ENCODE measurements at places on chromosomes 7 and 10. TPM values are rescaled to one million over a fixed set of nuclear protein-coding genes. Genes with fewer than 3 reads are reported as not detected.

DNA sequence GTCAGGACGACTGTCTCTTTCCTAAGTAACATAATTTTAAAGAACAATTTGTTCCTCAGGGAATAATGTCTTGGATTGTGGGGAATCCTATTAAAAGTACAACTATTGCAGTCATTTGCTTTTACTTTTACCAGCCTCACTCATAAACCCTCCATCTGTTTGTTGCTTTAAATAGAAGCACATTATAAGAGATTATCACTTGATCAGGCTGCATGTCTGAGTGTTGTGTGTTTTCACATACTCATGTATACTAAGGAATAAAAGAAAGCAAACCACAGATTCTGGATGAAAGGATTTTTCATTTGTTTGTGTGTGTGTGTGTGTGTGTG, 1077.8 kb downstream of the KCNMA1 start:
- DNase-seq, result no peak

DNA sequence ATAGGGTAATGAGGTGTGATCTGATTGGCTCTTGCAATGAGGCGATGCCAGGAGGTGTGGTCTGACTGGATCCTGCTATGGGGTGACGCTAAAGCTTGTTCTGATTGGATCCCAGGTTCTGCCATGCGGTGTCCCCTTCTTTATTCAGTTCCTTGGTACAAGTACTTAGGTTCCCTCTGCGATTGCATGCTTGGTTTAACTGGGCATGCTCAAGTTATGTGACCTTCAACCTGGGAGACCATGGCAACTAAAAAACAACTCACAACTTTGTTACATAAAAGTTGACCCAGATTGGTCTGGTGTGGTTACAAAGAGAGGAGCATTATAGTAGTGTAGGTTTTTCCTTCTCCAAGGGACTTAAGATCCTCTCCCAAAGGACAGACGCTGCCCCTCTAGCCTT, 49.5 kb upstream of the DNAJC1 start:
- no peak for DNase-seq

DNA sequence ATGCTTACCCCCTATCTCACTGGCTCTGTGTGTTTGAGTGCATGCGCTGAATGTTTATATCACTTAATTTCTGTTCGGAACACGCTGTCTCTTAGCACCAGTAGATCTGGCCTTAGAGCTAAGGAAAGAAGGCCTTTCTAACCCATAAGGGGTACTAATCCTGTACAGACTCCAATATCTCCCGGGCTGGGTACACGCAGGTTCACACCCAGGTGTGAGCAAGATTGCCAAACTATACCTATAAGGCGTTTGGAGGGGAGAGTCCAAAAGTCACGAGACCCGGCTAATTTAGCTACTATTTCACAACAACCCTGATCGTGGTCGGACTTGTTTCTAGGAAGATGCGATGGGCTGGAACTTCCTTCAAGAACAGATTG, 727 bp upstream of the PDSS1 start:
- no peak for DNase-seq

- DNase-seq, result no peak
Measured at GRCh38 chr7:127976738-127977120, 54.5 kb downstream of the LRRC4 start.

DNA sequence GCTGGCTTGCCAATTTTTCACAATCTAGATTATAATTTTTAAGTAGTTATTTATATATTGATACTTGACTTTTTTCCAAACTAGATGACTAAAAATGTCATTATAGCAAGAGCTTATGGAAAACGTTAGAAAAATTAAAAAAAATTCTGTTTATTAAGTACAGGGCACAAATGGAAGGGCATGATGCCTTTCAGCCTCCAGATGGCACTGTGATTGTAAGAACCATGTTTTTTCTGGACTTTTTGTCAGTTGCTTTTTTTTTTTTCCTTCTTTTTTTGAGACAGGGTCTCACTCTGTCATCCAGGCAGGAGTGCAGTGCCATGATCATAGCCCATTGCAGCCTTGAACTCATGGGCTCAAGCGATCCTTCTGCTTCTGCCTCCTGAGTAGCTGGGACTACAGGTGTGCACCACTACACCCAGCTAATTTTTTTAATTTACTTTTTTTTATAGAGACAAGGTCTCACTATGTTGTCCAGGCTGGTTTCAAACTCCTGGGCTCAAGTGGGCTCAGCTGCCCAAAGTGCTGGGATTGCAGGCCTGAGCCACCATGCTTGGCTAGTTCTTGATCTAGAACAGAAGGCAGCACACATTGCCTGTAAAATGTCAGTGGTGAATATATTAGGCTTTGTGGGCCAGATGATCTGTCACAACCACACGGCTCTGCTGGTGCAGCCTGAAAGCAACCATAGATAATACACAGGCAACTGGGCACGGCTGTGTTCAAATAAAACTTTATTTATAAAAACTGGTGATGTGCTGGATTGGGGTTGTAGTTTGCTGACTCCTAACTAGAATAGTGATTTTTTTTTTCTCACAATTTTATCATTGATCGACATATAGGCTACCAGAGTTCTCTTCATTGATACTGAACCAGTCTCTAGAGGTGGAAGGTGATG, 27.4 kb downstream of the UCMA start:
- peak; percentile 48 for DNase-seq

DNA sequence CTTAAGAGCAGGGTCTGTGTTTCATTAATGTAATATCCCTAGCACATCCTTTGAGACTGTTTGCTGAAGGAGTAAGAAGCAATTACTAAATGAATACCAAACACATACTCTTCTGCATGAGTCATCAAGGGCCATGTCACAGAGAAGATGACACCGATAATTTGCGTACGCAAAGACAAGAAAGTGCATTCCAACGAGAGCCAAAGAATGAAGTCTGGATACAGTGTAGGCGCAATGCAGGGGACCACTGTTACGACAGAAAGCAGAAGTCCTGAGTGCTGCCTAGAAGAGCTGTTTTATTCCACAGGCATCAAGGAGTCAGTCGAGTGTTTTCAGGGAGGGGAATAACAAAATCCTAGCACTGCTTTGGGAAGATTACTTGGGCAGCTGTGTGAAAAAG, 62.7 kb downstream of the VPS41 start:
- DNase-seq, result no peak

DNA sequence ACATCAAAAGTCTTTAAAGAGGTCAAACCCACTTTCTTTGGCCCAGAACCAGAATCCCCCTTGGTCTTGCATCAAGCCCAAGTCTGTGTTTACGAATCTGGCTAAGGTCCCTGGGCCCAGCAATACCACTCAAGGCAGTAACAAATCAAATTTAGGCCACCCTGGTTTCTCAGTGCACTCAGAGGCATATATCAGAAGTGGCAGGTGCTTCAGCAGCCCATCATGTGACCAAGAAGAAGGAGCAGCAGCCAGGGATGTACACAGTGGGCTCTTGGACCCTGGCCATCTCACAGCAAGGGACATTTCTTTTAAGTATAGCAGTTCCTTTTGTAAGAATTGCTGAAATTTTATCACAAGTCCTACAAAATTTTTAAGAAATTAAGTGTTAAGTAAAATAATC, 7.3 kb upstream of the SLC25A13 start:
- DNase-seq, result no peak

GRCh38 chr7:4659551-4660286, 22.4 kb upstream of the FOXK1 start:
- no peak for DNase-seq

GRCh38 chr10:115649217-115649616, 556.1 kb downstream of the ATRNL1 start:
- no peak for DNase-seq

- DNase-seq, result peak; percentile 2
Measured at GRCh38 chr7:44307301-44307900, 18.0 kb downstream of the CAMK2B start.

DNA sequence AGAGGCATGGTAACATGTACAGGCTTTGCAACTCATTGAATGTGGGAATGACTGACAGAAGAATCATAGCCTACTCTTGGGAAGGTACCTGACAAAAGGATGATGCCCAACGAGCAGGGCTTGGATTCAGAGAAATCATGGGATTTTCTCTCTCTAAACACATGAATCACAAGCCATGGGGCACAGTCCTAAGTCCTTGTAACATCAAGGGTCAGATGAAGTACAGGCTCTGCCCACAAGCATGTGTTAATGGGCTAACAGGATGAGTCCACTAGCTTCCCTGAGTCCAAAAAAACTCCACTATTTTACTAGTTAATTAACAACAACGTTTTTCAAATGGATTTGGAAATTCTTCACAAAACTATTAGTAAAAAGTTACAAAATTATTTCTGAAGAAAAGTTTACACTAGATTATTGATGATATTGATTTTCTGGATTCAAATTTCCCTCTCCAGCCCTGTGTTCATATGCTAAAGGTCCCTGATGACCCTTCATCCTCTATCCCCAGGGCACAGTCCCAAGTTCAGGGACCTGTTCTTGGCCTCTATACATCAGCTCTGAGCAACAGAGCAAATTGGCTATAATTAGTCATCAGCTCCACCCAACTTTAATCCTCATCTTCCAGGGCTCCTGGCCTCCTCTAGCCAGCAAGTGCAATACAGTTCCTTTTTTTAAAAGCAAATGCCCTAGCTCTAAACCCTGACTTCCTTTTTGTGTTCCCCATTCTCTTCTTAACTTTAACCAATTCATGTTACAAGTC, 99.8 kb downstream of the GSAP start:
- DNase-seq, result no peak

- DNase-seq, result no peak
Measured at GRCh38 chr10:6045314-6045848, 16.8 kb downstream of the IL2RA start.

DNA sequence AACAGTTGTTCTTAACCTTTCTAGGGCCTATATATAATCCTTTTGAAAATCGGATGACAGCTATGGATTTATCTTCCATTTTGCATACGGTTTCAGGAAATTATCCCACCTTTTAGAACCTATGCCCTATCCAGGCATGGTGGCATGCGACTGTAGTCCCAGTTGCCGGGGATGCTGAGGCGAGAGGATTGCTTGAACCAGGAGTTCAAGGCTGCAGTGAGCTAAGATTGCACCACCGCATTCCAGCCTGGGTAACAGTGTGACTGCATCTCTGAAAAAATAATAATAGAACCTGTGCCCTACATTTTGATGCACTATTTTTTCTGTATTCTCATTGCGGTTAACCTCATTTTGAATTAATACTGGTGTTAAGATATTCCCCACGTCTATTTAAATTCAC, 11.6 kb downstream of the CCAR1 start:
- DNase-seq, result no peak

- no peak for DNase-seq
Measured at GRCh38 chr7:135285547-135286233, 52.1 kb downstream of the STRA8 start.

DNA sequence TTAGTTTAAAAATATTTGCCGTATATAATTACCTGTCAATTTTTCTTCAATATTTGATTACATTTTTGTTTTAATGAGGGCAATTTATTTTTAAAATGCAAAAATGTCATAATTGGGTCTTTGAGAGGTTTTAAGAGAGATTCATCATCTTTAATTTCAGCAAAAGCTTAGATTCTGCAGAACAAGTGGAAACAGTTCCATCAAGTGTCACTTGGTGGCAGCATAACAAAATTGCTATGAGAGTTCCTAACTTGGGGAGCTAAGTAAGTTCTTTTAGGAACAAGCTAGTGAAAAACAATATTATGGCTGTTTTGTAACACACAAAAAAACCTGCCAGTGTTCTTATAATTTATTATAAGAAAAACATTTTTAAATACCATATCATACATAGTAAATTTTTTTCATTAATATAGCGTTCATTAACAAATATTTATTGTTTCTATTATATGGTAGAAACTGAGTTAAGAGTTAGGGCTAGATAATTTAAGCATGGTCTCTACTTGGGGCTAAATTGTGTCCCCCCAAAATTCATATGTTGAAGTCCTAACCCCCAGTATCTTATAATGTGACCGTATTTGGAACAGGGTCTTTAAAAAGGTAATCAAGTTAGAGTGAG, 155.2 kb downstream of the MAGI2 start:
- DNase-seq, result peak; percentile 24

DNA sequence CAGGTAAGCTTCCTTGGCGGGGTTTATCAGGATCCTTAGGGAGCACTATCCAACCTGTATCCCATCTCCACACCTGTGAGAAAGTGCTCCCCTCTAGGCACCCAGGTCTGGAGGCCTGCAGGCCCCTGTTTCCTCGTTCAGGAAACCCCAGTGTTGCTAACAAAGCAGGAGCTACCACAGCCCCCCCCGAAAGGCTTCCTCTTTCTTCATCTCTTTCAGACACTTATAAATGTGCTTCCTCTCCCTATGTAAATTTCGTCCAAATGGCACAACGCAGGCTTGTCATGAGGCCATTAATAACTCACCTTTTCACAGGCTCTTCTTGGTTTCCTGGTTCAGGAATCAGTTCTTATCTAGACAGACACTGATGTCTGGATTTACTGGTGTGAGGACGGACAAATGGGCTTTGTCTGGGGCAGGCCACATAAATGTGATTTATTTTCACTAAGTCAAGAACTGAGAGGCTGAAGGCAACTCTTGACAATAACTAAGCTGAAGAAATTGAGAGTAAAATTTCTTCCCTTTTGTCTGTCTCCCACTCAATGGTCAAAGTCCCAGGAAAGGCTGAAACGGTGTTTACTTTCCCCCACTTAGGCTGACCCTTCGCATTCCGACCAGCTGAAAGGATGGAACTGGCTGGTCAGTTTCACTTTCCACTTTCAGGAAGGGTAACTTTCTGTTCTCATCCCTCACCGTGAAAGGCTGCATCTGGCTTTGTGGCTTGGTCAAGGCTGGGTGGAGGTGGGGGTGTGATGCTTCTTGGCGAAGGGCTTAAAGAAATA, 46.8 kb downstream of the PIK3AP1 start:
- DNase-seq, result peak; percentile 34

GRCh38 chr10:11448545-11449244, 162.8 kb downstream of the USP6NL start:
- no peak for DNase-seq

GRCh38 chr10:83164156-83164555, 975.2 kb upstream of the GHITM start:
- no peak for DNase-seq

TAS2R4 gene
- total RNA-seq, result 0.51 TPM

ITGB8 gene
- total RNA-seq, result 2.2 TPM

TFR2 gene
- 0.26 TPM for total RNA-seq

ZNF117 gene
- 2.4 TPM for total RNA-seq

SBDS gene
- 71.8 TPM for total RNA-seq

RSU1 gene
- 77.4 TPM for total RNA-seq

CDNF gene
- total RNA-seq, result 0.38 TPM

HOXA5 gene
- total RNA-seq, result 4.1 TPM

WNT8B gene
- under 0.01 TPM for total RNA-seq

TMEM176A gene
- not detected for total RNA-seq

CNTNAP2 gene
- 0.25 TPM for total RNA-seq

MALRD1 gene
- total RNA-seq, result not detected

CALHM1 gene
- total RNA-seq, result not detected

GLI3 gene
- 0.26 TPM for total RNA-seq

CEP55 gene
- total RNA-seq, result 37.1 TPM

All from dermis microvascular lymphatic vessel endothelial cell (primary cell).